Midbrain (tissue), 1 donor: ENCODE measurements at places on chromosomes 2 and 18.
A peak's percentile ranks its signal among the peaks of the same experiment; 100 is the strongest.

- no peak for DNase-seq
Measured at GRCh38 chr2:8567469-8568260, 114.2 kb upstream of the ID2 start.

GRCh38 chr2:233692648-233693047 lies at the start of gene UGT1A6:
UGT1A6 (plus strand) TSS chr2:233692890; CDS start chr2:233693005, 115 bp downstream.
- no peak for DNase-seq

DNA sequence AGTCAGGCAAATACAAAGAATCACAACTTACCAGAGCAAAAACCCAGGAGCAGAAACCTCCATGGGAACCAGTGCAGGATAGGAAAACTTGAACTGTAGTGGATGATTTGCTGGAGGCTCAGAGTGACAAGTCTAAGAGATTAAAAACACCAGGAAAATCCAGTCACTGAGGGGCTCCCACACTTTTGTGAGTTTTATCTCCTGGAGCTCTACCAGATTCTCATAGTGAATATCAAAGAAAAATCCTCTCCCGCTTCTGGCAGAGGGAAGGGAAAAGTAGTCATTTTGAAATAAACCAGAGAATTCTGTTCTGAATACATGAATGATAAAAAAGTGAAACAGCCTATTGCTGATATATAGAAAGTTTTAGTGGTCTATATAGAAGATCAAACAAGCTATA lies 23.1 kb downstream of the NABP1 start:
- DNase-seq: no peak

- DNase-seq: no peak
Measured at GRCh38 chr2:160984426-160985077, 175.7 kb upstream of the TANK start.

GRCh38 chr2:74099835-74100234 lies 47.9 kb downstream of the BOLA3 start:
- DNase-seq: peak; percentile 17

DNA sequence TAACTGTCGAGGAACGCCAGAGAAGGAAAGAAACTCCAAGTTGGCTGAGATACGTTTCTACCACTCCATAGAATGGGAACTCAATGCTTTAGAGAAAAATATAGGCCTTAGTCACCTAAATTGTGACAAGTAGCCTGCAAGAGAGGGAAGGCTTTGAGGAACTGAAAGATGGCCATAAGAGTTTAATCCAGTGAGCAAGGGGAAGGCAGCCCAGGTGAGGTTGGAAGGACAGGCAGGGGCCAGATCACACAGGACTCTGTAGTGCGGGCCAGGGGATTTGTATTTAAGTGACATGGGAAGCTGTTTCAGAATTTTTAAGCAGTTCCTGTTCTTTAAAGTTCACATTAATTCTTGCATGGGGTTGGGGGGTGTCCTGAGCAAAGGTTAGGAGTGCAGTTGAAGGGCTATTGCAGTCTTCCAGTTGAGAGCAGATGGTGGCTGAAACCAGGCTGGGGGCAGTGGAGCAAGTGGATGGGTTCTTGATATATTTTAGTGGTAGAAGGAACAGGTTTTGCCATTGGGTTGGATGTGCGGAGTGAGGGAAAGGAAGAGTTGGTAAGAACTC lies 138.9 kb upstream of the PELI1 start:
- DNase-seq: no peak
